Stimulated activated naive B cell treated with anti-CD40 and anti-IgM and Interleukin-4, amounts not matched to agents 10 μg/mL and 1 μg/mL and 100 μg/mL, for 72 hours (primary cell): ENCODE measurements at places on chromosomes 3 and 15.

DNA sequence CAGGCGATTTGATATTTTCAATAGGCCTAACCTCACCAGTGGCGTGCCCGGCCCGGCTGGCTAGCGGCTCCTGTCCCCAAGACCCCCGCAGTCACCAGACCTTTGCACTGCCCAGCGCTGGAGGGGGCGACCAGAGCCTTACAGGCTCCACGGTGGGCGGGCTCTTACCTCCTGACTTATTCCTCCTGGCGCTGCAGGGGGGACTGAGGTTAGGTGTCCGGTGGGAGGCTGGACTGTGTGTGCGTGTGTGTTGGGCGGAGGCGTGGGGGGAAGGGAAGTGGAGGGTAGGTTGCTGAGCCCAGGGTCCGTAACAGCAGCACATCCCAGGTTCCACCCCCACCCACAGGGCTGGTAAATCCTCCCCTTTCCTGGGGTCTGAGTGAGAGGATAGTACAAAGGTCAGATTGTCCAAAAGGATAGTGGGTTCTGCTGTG lies 27.5 kb upstream of the THRB start:
- no peak for DNase-seq

DNA sequence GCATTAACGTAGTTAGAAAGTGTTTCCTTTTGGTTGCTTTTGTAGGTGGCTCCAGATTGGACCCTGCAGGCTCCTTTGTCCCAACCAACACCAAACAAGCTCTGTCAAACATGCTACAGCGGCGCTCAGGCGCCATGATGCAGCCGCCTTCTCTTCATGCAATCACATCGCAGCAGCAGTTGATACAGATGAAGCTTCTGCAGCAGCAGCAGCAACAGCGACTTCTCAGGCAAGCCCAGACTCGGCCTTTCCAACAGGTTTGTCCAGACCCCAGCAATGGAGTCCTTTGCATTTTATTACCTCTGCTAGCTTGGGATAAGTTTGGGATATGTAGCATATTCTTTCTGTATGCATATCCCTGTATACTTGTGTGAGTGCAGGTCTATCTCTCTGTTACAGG lies 10.1 kb upstream of the P2RY12 start:
- DNase-seq = no peak

DNA sequence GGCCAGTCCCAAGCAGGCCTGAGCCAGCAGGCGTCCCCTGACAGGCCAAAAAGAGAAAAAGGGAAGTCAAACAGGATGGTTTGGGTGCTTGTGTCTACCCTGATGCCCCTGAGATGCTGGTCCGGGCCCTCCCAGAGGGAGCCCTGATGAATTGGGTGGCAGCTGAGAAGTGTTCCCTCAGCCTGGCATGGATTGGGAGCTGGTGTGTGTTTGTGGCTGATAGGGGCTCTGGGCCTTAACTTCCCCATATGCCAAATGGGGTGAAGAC lies 1.4 kb downstream of the FBLN2 start:
- no peak for DNase-seq

- DNase-seq = no peak
Observed at GRCh38 chr15:89112341-89112971, 24.2 kb downstream of the ABHD2 start.

DNA sequence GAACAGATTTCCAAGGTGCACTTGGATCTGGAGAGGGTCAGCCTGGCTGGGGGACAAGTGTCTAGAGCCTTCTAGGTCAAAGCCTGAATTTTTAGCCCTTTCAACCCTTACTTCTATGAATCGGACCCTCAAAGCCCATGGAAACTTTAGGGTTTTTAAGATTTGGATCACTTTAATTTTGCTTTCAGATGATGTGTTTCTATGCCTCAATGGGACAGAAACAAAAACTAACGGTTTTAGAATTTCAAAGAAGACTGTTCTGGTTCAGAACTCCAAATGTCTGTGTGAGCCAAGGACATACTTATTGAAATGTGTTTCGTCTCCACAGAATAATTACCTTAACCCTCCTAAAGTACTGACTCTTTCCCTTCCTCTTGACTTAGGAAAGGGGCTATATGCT lies 266.7 kb downstream of the LRTM1 start:
- DNase-seq = no peak

DNA sequence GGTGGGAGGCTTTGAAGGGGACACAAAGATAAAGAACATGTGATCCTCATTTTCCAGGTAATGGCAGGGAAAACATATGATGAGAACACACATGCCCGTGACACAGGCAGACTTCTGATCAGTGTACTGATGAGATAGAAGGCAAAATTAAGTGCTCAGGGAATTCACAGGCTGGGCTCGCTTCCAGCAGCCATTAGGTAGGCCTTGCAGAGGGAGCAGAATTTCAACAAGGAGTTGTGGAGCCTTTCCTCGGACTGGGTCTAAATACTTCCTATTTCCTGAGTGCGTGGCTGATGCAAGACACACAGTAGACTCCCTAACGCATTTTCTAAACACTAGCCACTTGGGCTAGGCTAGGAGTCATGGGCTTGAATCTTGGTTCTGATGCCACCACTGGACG lies 74.0 kb upstream of the ETV5 start:
- no peak for DNase-seq

DNA sequence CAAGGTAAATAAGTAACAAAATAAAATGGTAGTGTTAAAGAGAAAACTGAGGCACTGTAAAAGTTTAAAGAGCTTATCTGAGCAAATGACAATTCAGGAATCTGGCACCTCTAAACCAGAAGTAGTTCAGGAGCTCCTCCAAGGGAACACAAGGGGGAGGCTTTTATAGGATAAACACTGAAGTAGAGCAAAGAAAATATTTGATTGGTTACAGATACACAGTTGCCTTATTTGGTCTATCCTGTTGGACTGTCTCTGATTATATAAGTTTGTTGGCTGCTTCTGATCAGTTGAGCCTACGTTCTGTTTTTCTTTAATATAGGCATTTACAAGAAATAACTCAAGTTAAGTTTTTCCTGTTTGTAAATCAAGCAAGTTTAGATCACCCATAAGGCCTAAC lies 146.9 kb downstream of the ERC2 start:
- no peak for DNase-seq

GRCh38 chr15:83198476-83198875 lies 9.1 kb downstream of the HDGFL3 start:
- no peak for DNase-seq

DNA sequence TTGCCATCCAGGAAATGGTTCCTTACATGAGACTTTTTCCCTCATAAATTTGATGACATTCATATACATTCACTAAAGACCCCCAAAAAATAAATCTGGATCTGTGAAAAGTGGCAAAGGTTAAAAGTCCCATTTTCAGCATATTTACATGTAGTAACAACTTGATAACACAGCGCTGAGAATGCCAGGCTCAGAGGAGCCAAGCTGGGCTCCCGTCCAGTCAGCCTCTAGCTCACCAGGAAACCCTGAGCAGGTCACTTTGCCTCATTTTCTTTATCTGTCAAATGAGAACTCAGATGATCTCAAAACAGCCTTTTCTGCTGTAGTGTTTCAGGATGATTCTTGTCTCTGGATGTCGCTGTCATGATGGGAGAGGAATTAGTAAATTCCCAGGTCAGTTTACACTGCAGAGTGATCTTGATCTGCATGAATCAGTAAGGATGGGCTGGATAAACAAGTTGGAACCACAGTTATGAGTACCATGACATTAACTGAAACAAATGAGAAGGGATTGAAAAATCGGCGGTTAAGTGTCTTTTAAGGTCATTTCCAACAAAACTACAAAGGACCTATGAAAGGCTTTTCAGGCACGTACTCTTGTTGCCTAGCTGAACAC lies 82.8 kb downstream of the PPARG start:
- DNase-seq = no peak

DNA sequence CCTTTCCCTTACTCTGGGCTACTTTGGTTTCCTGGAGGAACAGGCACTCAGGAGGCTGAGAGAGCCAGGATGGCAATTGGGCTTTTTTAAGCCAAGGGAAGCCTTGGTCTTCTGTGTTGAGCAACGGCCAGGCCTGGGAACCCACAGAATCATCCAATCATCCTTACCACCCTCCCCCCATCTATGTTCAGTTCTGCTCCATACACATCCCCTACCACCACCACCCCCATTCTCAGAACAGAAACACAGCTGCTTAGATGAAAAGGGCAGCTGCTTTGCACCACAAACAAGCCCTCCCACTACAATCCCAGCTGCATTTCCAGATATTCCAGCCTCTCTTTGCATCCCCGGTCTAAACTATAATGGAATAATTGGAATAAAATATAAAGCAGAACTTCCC lies 21.0 kb downstream of the SEMA5B start:
- no peak for DNase-seq

DNA sequence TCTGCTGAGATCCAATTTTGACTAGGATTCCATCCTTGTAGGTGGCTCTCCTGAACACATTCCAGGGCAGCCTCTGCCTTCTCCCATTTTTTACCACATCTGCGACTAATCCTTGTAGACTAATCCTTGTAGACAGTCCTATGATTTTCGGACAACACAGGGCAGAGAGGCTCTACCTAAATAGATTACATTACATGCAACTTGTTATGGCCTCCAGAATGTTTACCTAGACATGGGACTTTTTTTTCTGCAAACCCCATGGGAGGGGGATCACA lies 239.3 kb upstream of the WNT5A start:
- DNase-seq = no peak

- no peak for DNase-seq
Observed at GRCh38 chr3:140006331-140006730, 71.3 kb downstream of the CLSTN2 start.

- no peak for DNase-seq
Observed at GRCh38 chr15:77181305-77182074, 110.6 kb upstream of the TSPAN3 start.

DNA sequence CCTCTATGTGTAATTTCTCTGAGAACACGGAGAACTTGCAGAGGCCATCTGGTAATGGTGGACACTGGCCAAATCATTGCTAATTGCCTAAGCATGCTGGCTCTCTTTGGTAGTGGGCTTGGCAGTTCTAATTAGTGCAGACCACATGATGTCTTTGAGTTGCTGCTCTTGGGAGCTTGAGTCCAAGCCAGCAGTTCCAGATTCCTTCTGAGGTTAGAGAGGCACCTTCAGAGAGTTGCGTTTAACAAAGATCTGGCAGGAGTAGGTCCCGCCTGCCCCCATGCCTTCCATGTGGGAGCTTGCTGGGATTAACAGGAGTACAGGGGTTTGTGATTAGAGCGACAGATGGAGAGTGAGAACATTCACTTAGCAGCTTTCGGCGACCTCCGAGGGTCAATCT lies 449.0 kb upstream of the LMCD1 start:
- no peak for DNase-seq

DNA sequence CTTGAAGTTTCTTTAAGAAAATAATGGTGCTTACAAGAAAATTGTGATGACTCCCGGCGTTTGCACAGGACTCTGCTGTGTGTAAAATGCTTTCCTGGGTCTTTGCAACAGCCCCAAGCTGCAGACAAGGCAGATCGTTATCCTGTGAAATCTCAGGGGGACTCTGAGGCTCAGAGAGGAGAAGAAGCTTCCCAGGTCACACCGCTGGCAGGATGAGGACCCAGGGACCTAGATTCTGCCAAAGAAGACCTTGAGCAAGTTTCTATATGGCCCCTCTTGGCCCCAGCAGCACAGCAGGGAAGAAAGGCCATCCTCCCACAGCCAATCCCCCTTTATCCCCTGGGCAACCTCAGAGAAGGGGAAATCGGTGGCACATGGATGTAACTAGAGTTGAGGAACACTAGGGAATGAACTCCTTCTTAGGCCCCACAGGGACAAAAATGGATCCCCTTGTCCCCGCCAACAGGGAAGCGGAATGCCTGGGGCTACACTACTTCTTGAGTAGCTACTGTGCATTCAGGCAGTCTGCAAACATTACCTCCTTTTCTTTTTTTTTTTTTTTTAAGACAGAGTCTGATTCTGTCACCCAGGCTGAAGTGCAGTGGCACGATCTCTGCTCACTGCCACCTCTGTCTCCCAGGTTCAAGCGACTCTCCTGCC lies 72.8 kb downstream of the CPN2 start:
- no peak for DNase-seq

GRCh38 chr3:4533489-4534443 lies 40.6 kb downstream of the ITPR1 start:
- no peak for DNase-seq

DNA sequence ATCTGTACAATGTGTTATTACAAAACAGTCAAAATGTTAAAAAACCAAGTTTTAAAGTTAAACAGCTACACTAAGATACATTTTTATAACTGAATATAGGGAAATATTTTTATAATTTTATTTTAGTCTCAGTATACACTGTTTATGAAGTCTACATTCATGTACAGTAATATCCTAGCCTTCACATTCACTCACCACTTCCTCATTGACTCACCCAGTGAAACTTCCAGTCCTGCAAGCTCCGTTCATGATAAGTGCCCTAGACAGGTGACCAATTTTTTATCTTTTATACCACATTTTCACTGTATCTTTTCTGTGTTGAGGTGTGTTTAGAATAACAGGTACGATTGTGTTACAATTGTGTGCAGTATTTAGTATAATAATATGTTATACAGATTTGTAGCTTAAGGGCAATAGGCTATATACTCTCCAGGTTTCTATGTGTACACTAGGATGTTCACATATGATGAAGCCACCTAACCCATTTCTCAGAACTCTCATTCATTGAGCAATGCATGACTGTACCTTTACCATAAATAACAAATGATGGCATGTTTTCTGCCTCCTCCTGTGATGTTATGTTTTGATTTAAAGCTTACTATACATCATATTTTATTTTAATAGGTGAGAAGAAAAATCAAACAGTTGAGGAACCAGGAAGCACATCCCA lies 388.4 kb upstream of the NDN start:
- no peak for DNase-seq

GRCh38 chr3:184758056-184758455 lies 46.2 kb upstream of the MAGEF1 start:
- no peak for DNase-seq

GRCh38 chr3:98545940-98546339 lies 14.2 kb downstream of the GPR15 start:
- no peak for DNase-seq

DNA sequence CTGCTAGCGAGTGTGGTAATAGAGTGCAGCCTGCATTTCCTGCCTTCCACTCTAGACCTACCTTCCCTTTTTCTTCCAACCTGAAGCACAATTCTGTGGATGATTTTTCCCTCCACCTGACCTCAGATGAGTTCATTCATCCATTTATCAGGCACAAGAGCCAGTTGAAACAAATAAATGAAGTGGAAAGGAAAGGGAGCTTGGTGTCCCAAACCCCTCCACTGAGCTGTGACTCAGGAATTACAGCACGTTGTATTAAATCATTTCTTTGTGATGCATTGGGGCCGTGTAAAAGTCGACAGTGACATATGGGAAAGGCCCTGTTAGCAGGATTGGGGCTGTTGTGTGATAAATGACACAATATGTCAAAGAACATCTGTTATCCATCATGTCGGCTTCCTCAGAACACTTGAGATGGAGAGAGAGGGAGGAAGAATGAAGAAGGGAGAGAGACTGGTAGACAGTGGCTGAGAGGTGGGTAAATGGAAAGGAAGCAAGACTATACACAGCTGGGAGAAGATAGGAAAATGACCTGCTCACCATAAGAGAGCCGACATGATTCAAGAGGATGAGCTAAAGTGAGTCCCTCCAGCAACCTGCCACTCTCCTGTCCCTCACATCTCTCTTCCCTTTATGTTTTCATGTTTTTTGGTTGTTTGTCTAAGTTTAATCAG lies 366.0 kb downstream of the AGBL1 start:
- DNase-seq = no peak

GRCh38 chr3:189589179-189589569 lies 42.0 kb upstream of the TP63 start:
- DNase-seq = no peak

- DNase-seq = no peak
Observed at GRCh38 chr3:40828741-40829415, 304.1 kb downstream of the ZNF621 start.

GRCh38 chr3:195458316-195458717 lies 15.5 kb upstream of the ACAP2 start:
- no peak for DNase-seq

GRCh38 chr3:65342084-65342683 lies 654.4 kb upstream of the ADAMTS9 start:
- DNase-seq = peak; percentile 6
